Aorta (tissue), 5 donors: ENCODE measurements at places on chromosomes 1 and 21. TPM values are rescaled to one million over a fixed set of nuclear protein-coding genes. Genes with fewer than 3 reads are reported as not detected.

DNA sequence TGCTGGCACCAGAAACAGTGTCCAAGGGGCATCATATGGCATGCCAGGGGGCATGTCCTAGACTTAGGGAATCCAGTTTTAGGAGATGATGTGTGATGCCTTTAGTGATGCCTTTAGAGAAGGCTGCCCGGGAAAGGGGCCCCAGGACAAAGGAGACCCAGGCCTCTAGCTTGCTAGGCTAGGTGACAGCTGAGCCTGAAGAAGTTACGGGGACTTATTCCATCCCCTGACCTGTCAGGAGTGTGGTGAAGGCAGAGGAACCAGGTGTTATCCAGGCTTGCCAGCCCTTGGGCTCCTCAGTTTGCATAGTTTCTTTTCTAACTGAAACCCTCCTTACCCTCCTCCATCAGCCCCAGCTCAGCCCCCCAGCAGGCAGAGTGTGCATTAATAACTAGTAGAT, 269.7 kb upstream of the CSF3R start:
- no peak overlapping the region for H3K27ac ChIP-seq
- no peaks in the 10 kb centered on the region for H3K27me3 ChIP-seq
- no peaks in the 10 kb centered on the region for H3K4me1 ChIP-seq
- H3K36me3 ChIP-seq, result no peaks in the 10 kb centered on the region

DNA sequence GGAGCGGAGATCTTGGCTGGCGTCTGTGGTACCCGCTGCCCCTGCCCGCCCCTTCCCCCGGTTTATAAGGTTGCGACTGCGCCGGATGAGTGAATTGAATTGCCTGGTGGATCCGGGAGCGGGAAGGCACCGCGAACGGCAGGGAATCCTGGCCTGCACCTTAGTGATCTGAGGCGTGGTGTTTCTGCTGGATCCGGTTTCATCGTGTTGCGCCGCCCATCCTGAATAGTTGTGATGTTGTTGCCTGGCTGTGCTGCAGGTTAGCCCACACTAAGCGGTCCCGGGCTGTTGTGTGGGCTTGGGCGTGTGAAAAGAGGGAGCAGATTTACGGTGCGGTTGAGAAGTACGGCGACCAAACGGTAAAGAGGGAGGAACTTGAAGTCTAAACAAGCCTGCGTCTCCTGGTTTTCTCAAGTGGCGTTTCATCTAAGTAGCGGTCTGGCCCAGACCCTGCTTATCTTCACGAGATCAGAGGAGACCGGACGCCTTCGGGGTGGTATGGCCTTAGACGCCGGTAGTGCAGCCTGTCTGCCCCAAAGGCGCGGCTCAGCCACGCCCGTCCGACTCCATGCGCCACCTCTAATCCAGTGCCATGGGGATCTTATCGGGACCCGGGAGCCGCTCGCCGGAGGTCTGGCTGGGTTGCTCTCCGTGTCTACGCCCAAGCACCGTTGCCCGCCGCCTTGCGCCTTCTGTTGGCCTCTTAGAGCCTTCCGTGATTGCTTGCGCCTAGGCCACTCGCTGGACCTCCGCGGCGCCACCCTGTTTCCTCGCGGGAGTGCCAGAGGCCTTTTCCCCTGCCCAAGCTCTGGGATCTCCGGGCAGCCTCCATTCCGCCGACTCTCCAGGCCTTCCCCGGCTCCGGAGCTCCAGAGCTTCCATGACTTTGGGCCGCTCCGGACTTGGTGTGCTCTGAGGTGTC, 87.5 kb upstream of the RHOU start:
- no peaks in the 10 kb centered on the region for H3K27me3 ChIP-seq
- peak; percentile 84 for DNase-seq
- H3K27ac ChIP-seq, result no peak overlapping the region
- H3K36me3 ChIP-seq, result no peaks in the 10 kb centered on the region

RIPPLY3 gene
- total RNA-seq, result not detected

- H3K4me3 ChIP-seq, result no peak overlapping the region
- H3K27ac ChIP-seq, result no peak overlapping the region
- no peaks in the 10 kb centered on the region for H3K36me3 ChIP-seq
- no peaks in the 10 kb centered on the region for H3K4me1 ChIP-seq
- DNase-seq, result no peak
These were observed 55.0 kb downstream of the MEGF6 start for GRCh38 chr1:3556336-3556735.

GRCh38 chr1:112620377-112620695, 704 bp downstream of the CAPZA1 start:
- no peak for DNase-seq
- H3K36me3 ChIP-seq, result no peaks in the 10 kb centered on the region
- peaks cover 2% of the 10 kb centered on the region for H3K4me1 ChIP-seq
- peak overlapping the region; percentile 63 for H3K4me3 ChIP-seq

FHAD1 gene
- total RNA-seq, result 0.32 TPM

DNA sequence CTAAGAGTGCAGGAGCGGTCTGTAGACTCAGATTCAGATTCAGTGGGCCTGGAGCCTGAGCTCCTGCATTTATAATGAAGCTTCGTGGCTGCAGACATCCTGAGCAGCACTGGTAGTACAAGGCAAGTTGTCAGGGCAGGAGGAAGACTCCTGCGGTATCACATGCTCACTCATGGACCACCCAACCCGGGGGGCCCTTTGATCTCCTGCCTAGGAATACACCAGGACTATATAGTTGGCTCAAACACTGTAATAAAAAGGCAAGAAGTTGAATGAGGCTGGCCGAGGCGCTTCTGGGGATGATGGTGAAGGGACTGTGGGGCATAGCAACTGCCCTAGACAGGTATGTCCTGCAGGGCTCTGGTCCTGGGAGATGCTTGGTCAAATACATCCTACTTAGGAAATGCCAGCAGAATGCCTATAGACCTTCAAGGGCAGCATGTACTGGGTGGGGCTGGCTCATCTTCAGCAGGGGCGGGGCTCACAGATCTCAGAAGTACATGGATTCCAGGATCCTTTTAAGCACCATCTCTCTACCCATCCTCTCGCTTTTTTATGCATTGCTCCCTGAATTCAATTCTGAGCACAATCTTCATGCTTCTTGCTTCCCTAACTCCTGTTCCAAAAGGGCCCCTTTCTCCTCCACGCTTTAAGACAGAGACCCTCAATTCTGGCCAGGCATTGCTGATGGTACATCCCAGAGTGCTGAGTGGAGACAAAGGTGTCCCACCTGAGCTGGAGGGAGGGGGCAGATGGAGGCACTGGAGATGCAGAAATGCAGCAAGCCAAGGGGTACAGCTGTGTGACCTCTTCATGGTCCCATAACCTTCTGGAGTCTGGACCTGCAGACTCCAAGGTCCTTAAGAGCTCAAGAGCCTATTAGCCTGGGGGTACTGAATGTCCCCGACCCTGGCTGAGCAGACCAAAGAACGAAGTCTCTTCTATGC, 2.1 kb upstream of the RAP1GAP start:
- H3K27ac ChIP-seq, result no peak overlapping the region
- peaks cover 4% of the 10 kb centered on the region for H3K4me1 ChIP-seq
- DNase-seq, result no peak

GRCh38 chr1:233183226-233184020, 112.1 kb downstream of the PCNX2 start:
- H3K27me3 ChIP-seq, result no peaks in the 10 kb centered on the region
- H3K4me1 ChIP-seq, result no peaks in the 10 kb centered on the region
- no peak overlapping the region for H3K4me3 ChIP-seq

ADORA1 gene
- total RNA-seq, result 2.5 TPM

DNA sequence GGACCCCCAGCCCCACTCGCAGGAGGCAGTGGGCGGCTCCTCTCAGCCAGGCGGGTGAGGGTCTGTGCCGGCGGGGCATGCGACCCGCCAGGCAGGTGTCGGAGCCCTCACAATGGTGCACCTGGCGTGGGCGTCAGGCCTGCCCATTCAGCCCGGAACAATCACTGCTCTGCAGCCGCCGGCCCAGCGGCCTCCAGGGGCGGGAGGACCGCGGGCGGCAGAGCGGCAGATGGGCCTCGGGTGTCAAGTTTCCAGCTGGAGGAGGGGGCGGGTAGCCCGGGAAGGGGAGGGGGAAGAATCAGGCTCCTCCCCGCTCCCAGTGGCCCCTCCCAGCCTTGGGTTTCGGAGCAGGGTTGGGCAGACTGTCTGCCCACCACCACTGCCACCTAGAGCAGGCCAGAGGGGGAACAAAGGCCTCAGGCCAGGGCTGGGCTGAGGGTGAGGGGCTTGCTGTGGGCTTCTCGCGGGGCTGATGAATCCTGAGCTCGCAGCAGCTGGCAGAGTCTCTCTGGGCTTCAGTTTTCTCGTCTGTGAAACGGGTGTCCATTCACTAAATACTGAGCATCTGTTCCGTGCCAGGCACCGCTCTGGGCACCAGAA, 39.5 kb upstream of the CASZ1 start:
- no peaks in the 10 kb centered on the region for H3K27me3 ChIP-seq
- no peaks in the 10 kb centered on the region for H3K4me1 ChIP-seq
- no peak for DNase-seq
- no peak overlapping the region for H3K27ac ChIP-seq

- H3K4me1 ChIP-seq, result no peaks in the 10 kb centered on the region
- H3K27me3 ChIP-seq, result no peaks in the 10 kb centered on the region
These were observed 2.0 kb downstream of the GLUL start for GRCh38 chr1:182389619-182390047.

DNA sequence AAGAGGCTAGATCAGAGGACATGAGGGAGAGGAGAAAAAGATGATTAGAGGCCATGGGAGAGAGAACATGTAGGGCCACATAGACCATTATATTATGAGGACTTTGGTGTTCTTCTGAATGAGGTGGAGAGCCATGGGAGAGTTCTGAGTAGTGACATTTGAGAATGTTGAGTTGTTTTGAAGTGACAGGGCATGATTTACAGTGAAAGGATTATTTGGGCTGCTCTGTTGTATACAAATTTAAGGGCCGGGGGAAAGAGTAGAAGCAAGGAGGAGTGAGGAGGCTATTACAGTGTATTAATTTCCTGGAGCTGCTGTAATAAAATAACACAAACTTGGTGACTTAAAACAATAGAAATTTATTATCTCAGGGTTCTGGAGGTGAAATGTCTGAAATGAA, 102.5 kb upstream of the RGS4 start:
- no peak overlapping the region for H3K4me3 ChIP-seq
- DNase-seq, result no peak
- H3K27ac ChIP-seq, result no peak overlapping the region
- no peaks in the 10 kb centered on the region for H3K27me3 ChIP-seq
- no peaks in the 10 kb centered on the region for H3K4me1 ChIP-seq

DNA sequence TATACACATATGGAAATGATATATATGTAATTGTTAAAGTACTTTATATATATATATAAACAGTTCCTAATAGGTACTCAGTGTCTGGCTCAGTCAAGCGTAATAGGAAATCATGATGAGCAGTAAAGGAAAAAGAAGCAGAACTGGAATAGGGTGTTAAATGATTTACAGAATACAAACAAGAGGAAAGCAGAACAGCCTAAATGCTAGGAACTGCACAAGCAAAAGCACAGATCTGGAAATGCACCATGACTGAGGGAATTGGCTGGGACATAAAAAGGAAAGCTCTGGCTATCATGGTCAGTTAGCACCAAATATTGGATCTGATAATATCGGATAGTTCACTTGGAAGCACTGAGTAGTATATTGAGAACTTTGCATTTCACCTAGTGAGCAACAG, 51.8 kb downstream of the SLC44A5 start:
- no peak for DNase-seq
- H3K4me1 ChIP-seq, result no peaks in the 10 kb centered on the region
- no peak overlapping the region for H3K4me3 ChIP-seq
- H3K36me3 ChIP-seq, result no peaks in the 10 kb centered on the region

HRNR gene
- not detected for total RNA-seq

DNA sequence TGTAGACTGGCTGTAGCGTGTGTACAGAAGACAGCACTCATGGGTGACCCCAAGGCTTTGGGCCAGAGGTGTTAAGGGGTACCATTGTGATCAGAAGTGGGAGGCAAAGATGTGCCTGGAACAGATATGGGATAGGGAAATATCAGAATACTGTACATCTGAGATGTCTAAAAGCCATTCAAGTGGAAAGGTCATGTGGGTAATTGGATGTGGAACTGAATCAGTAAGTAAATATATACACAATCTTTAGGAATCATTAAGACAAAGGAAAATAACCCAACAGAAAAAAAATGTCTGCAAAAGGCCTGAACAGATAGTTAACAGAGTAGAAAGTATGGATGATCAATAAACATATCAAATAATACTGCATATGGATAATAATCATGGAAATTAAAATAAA, 26.5 kb downstream of the OR13G1 start:
- DNase-seq, result no peak
- H3K27me3 ChIP-seq, result no peaks in the 10 kb centered on the region
- H3K4me1 ChIP-seq, result no peaks in the 10 kb centered on the region
- no peaks in the 10 kb centered on the region for H3K36me3 ChIP-seq
- no peak overlapping the region for H3K4me3 ChIP-seq
- no peak overlapping the region for H3K27ac ChIP-seq

GRCh38 chr1:185561629-185562028, 172.6 kb upstream of the HMCN1 start:
- DNase-seq, result no peak
- H3K27me3 ChIP-seq, result no peaks in the 10 kb centered on the region
- H3K4me1 ChIP-seq, result no peaks in the 10 kb centered on the region

GRCh38 chr1:197659171-197659570, 116.1 kb downstream of the DENND1B start:
- H3K4me1 ChIP-seq, result no peaks in the 10 kb centered on the region
- H3K27me3 ChIP-seq, result no peaks in the 10 kb centered on the region
- H3K36me3 ChIP-seq, result no peaks in the 10 kb centered on the region
- no peak overlapping the region for H3K27ac ChIP-seq
- no peak for DNase-seq
- no peak overlapping the region for H3K4me3 ChIP-seq

- DNase-seq, result peak; percentile 3
- H3K36me3 ChIP-seq, result no peaks in the 10 kb centered on the region
- H3K27ac ChIP-seq, result no peak overlapping the region
- no peaks in the 10 kb centered on the region for H3K27me3 ChIP-seq
- H3K4me3 ChIP-seq, result no peak overlapping the region
These were observed 66.2 kb upstream of the SLC2A1 start for GRCh38 chr1:43024905-43025304.

DNA sequence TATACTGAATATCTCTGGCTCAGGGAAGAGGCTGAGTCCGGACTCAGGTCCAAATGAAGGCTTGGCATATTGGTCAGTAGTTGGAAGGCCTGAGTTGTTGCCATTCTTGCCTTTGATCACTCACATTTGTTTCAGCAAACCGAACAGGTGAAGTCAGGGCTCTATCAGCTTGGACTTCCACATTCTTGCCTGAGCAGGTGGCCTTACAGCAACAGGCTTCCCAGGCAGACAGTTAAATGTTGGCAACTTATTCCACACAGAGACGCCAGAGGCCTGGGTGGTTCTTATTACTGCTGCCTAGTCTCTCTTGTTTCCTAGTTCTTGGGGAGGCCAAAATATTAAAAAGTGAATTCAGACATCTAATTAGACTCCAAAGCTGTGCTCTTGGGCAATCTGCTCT, 36.6 kb downstream of the XCL2 start:
- no peak overlapping the region for H3K27ac ChIP-seq
- H3K36me3 ChIP-seq, result no peaks in the 10 kb centered on the region
- no peak for DNase-seq
- no peaks in the 10 kb centered on the region for H3K27me3 ChIP-seq
- no peak overlapping the region for H3K4me3 ChIP-seq

GRCh38 chr1:59520827-59521418, 224.0 kb downstream of the FGGY start:
- no peaks in the 10 kb centered on the region for H3K36me3 ChIP-seq
- H3K27ac ChIP-seq, result peak overlapping the region; percentile 69
- DNase-seq, result no peak
- peaks cover 2% of the 10 kb centered on the region for H3K4me1 ChIP-seq
- no peak overlapping the region for H3K4me3 ChIP-seq
